Endodermal cell (in vitro differentiated cells): ENCODE measurements at places on chromosomes 2 and 18.

DNA sequence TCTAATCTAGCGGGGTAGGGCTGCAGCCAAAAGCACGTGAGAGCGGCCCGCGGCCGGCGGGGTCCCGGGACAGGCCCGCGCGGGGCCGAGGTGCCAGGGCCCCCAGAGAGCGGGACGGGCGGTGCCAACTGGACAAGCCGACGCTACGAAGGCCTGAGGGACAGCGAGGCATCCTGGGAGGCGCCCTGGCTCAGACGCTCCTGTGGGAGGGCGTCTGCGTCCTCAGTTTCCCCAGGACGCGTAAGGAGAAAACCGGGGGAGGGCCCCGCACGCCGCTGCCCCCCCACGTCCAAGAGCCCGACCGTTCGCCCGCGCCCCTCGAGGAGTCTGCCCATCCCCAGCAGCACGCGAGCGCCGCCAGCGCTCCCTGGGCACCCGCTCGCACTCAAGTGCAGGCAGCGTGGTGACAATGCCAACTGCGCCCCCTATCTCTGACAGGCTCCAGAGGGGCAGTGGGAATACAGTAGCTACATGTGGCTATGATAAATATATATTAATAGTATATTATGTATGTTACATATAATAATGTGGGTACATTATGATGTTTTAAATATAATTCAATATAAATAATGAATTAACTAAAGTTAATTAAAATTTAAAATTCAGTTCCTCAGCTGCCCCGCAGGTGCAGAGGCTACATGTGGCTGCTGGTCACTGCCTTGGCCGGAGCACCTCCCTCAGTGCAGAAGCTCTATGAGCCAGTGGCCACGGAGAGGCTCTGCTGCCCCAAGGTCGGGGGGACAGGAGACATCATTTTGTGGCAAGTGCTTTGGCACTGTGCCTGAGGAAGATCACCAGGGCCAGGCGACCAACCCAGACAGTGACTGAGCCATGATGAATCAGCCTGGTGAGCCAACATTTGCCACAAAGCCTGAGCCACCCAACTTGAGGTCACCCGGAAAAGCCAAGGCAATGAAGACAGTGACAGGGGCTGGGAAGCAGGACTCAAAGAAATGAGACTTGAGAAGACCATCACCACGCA is 5.5 kb upstream of the SFT2D3 start:
- peak; percentile 92 for DNase-seq

GRCh38 chr2:47152803-47153202 is 2.3 kb downstream of the STPG4 start:
- no peak for DNase-seq

- DNase-seq, result peak; percentile 62
These were observed 48.9 kb downstream of the MEP1B start for GRCh38 chr18:32238635-32239268.

DNA sequence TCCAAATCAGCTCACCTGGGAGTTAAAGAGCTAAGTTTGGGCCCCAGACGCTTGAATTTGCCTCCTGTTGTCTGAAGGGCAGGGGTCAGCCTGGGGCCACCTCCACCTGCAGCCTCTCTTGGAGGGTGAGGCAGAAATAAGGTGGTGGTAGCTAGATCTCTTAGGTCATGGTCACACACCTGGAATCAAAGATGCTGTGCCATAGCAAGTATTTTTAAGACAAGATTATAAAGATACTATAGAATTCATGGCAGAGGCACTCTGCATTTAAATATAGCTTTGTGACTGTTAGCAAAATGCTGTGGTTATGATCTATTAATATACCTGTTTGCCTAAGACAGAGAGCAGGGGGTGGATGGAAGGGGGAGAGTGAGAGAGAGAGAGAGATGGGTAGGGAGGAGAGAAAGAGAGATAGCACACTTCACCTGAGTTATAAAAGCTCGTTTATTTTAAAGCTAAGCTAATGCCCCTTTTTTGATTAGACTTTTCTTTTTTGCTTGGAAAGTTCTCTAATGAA is 242.7 kb downstream of the TMEM182 start:
- DNase-seq, result no peak

DNA sequence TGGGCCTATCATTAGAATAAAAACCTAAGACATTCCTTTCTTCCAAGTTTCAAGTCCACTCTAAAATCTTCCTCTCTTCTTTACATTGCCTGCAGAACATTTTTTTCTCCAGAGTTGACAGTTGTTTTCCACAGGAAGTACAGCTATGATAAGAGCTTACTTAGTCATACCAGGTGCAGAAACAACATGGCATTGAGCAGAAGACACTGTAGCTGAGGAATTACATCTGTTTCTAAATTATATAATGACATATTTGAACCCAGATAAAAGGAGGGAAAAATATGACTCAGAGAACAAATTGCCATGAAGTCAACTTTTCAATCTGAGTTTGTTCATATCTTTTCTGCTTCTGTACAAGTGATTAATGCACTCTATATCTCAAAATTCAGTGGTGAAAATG is 30.2 kb downstream of the CMPK2 start:
- no peak for DNase-seq

- no peak for DNase-seq
These were observed at the start of gene COL3A1 for GRCh38 chr2:188974164-188974563. Gene COL3A1, plus strand, starts transcription at chr2:188974373. Its CDS starts 117 bp downstream, at chr2:188974490.

- no peak for DNase-seq
These were observed 1012.1 kb downstream of the CNTNAP5 start for GRCh38 chr2:125037135-125037653.

DNA sequence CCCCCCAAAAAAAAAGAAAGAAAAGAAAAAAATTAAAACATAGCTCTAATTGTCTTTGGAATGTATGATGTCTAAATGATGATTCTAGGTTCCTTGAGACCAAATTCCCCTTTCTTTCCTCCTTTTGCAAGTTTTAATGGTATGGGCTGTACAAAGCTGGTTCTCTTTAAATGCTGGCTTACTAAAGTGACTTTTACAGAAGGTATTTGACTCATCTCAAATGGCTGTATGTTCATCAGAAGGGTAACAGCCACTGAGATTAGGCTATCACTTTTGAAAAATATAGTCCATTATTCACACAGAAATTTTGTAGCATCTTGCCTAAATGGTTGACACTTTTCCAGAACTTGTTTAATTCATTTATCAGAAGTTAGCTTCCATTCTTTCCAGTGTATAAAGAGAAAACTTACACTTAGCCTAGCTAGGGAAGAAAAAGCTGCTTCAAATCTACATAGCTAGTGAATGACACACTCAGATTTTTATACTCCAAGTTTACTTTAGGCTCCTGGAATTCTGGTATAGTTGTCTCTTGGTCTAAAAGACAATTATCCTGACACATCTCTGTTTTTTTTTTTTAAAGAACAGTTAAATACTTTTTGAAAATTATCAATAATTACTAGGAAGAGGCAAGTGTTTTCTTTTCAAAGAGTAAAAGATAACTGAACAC is 622.6 kb downstream of the LRP1B start:
- DNase-seq, result no peak

DNA sequence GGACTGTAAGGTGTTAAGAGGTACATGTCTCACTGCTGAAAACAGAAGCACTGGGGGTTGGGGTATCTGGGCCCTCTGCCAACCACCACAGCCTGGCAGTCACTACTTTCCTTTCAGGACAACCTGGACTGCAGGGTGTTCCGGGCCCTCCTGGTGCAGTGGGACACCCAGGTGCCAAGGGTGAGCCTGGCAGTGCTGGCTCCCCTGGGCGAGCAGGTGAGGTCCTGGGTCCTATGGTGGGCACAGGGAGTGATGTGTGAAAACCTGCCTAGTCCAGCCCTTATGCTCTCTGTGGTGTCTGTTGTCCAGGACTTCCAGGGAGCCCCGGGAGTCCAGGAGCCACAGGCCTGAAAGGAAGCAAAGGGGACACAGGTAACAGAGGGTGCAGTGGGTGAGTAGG is 40.0 kb downstream of the MARCO start:
- no peak for DNase-seq

- DNase-seq, result no peak
These were observed 41.1 kb downstream of the LIMS1 start for GRCh38 chr2:108575132-108575966.

- no peak for DNase-seq
These were observed 96.8 kb downstream of the PRKCE start for GRCh38 chr2:45748239-45748638.

DNA sequence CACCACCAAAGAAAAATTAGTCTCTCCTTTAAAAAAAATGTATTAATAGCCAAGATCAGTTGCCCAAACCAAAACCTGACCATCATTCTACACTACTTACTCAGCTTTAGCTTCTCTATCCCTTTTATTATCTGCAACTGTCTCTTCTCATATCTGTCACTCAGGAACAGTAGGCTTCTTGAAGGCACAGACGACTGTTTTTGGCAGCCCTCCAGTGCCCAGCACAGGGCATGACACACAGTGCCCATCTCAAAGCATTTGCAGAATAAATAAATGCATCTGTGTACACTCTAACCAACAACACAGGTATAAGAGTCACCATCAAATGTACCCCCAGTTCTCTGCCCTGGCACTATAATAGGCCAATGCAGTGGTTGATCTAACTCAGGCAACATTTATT is 117.2 kb downstream of the UXS1 start:
- no peak for DNase-seq

DNA sequence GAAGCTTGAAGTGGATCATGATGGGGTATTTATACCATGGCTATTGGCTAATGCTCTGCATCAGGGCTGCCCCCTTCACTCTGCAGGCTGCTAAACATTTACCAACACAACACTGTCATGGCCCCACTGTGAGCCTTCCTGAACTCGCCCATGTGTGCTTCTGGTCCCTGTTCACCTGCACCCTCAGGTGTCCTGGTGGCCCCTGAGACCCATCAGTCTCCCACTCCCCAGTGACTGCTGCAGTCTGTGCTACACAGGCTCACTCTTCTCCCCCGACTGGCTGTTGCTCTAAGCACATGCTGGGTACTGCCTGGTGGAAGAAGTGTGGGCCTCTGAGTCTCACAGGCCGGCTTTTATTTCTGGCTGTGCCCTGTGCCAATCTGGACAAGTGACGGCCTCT is 183.0 kb upstream of the HS6ST1 start:
- DNase-seq, result peak; percentile 35

- no peak for DNase-seq
These were observed 20.2 kb downstream of the INPP4A start for GRCh38 chr2:98464772-98465310.

- no peak for DNase-seq
These were observed 190.9 kb downstream of the EIPR1 start for GRCh38 chr2:3186766-3187165.
